Fibroblast of pulmonary artery (primary cell): ENCODE measurements at places on chromosomes 11 and 22.

DNA sequence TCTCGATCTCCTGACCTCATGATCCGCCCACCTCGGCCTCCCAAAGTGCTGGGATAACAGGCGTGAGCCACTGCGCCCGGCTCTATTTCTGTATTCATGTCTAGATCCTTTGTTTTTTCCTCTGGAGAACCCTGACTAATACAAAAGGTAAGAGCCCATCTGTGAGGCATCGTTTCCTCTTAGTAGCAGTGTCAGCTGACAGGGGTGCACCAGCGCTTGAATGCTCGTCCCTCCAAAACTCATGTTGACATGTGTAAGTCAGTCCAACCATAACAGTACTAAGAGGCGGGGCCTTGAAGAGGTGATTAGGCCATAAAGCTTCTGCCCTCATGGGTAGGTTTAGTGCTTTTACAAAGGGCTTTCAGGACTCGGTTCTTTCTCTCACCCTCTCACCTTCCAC, 470.1 kb upstream of the B3GAT1 start:
- no peak for DNase-seq

DNA sequence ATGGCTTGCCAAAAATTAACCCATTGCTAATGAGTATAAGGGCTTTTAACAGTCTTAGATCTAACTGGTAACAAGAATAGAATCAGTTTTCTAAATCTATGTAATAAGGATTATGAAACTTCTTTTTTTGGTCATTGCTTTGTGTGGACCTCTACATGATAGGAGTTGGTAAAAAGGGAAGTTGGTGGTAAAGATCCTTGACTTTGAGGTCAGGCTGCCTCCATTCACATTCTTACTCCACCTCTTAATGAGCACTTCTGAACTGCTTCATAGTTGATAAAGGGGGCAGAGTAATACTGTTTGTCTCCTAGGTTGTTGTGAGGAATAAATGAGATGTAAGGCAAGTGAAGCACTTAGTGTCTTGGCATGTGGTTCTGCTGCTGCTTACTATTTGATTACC, 10.6 kb downstream of the EIF3M start:
- no peak for DNase-seq

DNA sequence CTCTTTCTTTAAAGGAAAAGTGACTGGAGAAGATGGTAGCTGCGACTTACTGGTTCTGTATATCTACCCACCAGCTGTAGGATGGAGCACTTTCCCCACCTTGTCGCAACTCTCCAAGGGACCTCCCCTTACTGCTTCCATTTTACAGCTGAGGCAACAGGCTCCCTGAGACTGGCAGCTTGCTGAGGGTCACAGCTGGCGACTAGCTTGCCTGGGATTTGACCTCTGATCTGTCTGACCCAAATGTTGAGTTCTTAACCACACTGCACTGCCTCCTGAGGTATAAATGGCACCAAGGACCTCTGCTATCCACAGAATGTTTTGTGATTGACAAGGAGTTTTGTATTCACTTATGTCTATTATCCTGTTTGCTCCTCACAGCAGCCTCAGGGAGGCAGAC, 115.0 kb upstream of the NNMT start:
- no peak for DNase-seq

GRCh38 chr22:35303029-35303624, 3.4 kb downstream of the TOM1 start:
- DNase-seq = no peak

DNA sequence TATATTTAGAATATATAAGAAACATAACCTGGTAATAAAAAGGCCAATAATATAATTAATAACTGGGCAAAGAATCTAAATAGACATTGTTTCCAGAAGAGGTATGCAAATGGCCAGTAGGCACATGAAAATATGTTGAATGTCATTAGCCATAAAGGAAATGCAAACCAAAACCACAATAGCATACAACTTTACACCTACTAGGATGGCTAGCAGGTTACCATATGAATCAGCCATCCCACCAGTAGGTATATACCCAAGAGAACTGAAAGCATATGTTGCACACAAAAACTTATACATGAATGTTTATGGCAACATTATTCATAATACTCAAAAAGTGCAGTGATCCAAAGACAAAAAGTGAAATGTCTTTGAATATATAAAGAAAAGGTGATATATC, 2.7 kb upstream of the OR2D2 start:
- no peak for DNase-seq

- no peak for DNase-seq
Measured at GRCh38 chr22:50343541-50343935, 411 bp downstream of the PPP6R2 start.

DNA sequence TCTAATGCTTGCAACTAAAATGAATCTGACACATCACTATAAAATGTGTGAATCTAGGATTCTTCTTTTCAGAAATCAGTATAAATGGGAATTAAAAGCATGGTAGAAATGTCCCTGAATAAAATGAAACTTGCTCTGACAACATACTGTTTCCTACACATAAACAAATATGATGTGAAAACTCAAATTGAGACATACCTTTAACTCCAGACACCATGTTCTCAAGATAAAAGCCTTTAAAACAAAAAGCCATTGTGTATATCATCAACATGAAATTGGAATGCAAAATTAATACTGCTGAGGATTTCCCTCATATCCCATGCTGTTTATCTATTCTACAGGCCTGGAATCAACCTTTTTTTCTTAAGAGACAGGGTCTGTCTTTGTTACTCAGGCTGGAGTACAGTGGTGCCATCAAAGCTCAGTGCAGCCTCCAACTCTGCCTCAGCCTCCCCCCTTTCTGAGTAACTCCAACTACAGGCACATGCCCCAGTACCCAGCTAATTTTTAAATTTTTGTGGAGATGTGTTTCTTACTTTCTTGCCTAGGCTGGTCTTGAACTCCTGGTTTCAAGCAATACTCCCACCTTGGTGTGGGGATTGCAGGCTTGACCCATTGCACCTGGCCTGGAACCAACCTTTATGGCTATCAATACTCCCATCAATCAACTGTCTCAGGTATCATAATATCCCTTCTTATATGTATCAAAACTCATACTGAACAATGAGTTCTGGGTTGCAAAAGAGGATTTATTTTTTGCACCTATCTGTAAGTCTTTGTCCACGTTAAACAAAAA, 6.7 kb downstream of the TAF1D start:
- no peak for DNase-seq

GRCh38 chr11:70244698-70245097, 25.8 kb upstream of the PPFIA1 start:
- DNase-seq = peak; percentile 87

DNA sequence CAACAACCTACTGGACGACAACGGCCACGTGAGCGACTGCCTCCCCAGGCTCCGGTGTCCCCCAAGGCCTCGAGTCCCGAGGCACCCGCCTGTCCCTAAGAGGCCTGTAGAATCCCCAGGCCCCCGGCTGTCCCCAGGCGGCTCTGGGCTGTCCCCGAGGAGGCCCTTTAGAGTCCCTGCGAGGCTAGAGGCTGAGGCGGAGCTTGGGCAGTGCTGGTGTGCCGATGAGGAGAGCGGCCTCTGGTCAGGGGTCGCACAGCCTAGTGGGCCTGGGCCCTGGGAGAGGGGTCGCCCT, 3.7 kb downstream of the TBX1 start:
- DNase-seq = no peak

- DNase-seq = peak; percentile 33
Measured at GRCh38 chr11:60251485-60252212, 8.7 kb upstream of the MS4A4E start.

DNA sequence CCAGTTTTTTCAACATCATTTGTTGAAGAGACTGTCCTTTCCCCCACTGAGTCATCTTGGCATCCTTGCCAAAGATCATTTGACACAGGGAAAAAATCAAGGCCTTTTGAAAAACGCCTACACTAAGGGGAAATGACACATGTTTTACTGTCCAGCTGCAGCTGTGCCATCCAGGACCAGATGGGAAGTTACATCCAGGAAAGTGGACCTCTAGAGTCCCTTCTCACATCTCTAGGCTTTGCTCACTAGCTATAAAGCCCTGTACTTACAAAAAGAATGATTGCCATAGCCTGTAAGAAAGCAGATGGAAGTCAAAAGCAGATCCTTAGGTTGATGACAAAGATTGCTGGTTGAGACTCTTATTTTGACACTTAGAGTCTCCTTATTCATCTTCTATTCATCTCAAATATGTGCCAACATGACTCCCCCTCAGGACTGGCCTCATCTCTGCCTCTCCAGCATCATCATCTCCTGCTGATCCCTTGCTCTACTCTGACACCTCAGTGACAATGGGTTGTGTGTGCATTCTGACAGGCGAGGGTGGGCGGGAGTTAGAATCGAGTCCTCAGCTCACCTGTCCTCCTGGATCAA, 22.8 kb downstream of the OSBP2 start:
- DNase-seq = peak; percentile 78

GRCh38 chr22:17703811-17704210, 65.3 kb downstream of the BCL2L13 start:
- DNase-seq = peak; percentile 24

- DNase-seq = no peak
Measured at GRCh38 chr11:78391424-78391823, 26.2 kb downstream of the GAB2 start.

DNA sequence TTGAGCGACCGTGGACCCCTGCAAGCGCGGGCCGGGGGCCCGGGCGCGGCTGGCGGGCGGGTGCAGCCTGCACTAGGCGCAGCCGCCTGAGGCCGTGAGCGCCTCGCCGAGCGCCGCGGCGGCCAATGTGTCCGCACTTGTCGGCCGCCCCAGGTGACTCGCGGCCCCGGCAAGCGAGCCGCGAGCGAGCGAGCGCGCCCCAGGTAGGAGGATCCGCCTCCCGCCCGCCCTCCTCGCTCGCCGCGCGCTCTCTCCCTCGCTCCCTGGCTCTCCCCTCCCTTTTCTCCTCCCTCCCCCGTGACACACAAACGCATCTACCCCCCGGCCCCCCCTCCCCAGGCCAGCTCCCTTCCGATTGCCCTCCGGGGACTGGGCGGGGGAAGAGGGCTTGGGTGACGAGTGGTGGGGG, at the start of gene WNT7B:
Gene WNT7B, minus strand, starts transcription at position 160 of the 409 bp plus-strand sequence. CDS start 408 bp downstream, outside the sequence.
- DNase-seq = no peak

DNA sequence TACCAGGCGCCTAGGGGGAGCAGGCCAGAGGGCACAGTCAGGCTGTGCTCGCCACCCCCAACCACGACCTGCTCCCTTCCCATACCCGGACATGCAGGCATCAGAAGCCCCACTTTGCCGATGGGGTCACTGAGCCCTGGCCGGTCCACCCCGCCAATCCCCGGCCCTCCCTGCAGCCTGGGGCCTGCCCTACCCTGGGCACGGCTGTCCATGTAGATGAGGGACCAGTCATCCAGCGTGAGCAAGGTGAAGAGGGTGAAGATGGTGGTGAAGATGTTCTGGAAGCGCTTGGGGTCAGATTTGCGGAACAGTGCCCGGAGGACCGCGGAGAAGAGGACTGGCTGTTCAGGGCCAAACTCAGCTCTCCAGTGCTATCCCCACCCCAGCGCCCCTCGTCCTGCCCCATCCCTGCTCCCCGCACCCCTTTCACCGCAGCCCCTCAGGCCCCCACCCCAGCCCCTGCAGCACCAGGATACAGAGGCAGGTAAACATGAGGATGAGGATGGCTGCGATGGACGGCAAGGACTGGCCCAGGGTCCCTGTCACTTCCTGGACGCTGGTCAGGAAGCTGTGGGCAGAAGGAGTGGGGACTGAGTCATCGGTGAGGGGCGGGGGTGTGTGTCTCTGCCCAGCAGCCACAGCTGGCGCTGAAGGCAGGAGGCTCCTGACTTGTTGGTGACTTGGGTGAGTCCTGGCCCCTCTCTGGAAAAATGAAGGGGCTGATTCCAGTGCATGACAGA, 5.5 kb downstream of the CATSPER1 start:
- peak; percentile 66 for DNase-seq

GRCh38 chr22:38832005-38832978, 11.5 kb downstream of the NPTXR start:
- no peak for DNase-seq

GRCh38 chr11:1500466-1501420, 14.2 kb upstream of the MOB2 start:
- no peak for DNase-seq
